ENCODE measurements at places on chromosomes 11 and 22.

- no peak for DNase-seq
These were observed 21.6 kb upstream of the KCNQ1OT1 start for GRCh38 chr11:2721210-2721916.

- DNase-seq: no peak
These were observed 16.6 kb downstream of the CAPRIN1 start for GRCh38 chr11:34068111-34068510.

- DNase-seq: no peak
These were observed 2.3 kb downstream of the TSPAN4 start for GRCh38 chr11:844693-845644.

DNA sequence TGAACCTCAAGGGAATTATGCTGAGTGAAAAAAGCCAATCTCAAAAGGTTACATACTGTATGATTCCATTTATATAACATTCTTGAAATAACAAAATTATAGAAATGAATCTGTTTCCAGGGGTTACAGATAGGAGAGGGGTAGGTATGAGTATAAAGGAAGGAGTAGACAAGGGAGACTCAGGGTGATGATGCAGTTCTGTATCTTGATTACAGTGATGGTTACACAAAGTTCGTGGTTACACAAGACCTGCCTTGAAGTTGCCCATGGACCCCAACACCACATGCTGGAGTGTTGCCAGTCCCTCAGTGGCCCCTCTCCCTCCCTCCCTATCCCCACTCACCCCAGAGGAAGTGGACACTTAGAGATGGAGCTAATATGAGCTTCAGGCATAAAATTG is 20.3 kb downstream of the STK33 start:
- DNase-seq: no peak

DNA sequence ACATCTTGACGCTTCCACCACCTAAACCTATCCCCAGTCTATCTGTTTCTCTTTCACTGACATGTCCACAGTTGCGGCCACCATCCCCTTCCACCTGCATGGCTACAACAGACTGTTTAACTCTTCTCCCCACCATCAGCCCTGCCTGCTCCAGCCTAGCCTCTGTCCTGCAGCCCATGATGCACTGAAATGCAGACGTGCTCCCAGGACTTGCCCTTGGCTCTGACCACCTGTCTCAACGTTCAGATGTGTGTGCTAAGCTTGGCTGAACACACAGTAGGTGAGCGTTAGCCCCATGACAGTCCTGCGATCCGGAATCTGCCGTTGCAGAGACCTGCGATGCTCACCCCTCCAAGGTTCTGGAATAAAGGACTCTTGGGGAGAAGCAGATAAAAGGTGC is 22.7 kb downstream of the CBX7 start:
- DNase-seq: no peak

- DNase-seq: no peak
These were observed 37.3 kb downstream of the FLI1 start for GRCh38 chr11:128731041-128731663.

- DNase-seq: no peak
These were observed 15.0 kb downstream of the ALKBH3 start for GRCh38 chr11:43895601-43896000.

GRCh38 chr22:24338726-24339451 is 68.3 kb downstream of the SPECC1L start:
- no peak for DNase-seq

DNA sequence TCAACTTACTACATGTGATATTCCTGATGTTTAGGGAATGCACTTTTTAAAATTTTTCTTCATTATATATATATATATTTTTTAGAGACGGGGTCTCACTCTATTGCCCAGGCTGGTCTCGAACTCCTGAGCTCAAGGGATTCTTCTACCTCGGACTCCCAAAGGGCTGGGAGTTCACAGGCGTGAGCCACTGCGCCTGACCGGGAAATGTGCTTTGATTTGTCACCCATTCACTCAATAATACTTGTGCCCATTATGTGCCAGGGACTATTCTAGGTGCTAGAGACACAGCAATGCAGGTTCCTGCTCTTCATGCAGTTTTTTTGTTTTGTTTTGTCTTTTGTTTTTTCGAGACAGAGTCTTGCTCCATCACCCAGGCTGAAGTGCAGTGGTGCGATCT is 56.1 kb upstream of the INCENP start:
- no peak for DNase-seq

DNA sequence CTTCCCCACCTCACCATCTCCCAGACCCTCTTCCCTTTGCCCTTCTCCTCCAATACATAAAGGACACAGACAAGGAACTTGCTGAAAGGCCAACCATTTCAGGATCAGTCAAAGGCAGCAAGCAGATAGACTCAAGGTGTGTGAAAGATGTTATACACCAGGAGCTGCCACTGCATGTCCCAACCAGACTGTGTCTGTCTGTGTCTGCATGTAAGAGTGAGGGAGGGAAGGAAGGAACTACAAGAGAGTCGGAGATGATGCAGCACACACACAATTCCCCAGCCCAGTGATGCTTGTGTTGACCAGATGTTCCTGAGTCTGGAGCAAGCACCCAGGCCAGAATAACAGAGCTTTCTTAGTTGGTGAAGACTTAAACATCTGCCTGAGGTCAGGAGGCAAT is 58.2 kb downstream of the TIMP3 start:
- no peak for DNase-seq

- DNase-seq: no peak
These were observed 2.4 kb downstream of the TIMP3 start for GRCh38 chr22:32803738-32804435.

DNA sequence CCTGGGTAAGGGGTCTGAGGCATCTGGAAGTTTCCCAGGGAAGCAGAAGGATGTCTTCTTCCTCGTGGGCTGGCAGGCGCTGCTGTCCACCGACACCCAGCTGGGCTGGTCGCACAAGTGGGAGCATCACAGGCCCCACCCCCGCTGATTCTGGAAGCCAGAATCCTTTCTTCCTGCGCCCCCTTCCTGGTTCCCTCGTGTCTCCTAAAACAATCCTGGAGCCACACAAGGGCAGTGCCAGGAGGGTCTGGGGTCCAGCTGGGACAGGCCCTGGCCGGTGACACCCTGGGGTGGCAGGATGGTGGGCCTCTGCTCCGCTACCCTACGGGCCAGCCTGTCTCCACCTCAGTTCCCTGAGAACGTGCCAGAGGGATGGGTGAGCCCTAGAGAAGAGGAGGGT is 4.2 kb downstream of the LSP1 start:
- no peak for DNase-seq

GRCh38 chr22:43345761-43346301 is 2.7 kb upstream of the SCUBE1 start:
- DNase-seq: no peak

- no peak for DNase-seq
These were observed 52.0 kb downstream of the KIRREL3 start for GRCh38 chr11:126948563-126948962.

DNA sequence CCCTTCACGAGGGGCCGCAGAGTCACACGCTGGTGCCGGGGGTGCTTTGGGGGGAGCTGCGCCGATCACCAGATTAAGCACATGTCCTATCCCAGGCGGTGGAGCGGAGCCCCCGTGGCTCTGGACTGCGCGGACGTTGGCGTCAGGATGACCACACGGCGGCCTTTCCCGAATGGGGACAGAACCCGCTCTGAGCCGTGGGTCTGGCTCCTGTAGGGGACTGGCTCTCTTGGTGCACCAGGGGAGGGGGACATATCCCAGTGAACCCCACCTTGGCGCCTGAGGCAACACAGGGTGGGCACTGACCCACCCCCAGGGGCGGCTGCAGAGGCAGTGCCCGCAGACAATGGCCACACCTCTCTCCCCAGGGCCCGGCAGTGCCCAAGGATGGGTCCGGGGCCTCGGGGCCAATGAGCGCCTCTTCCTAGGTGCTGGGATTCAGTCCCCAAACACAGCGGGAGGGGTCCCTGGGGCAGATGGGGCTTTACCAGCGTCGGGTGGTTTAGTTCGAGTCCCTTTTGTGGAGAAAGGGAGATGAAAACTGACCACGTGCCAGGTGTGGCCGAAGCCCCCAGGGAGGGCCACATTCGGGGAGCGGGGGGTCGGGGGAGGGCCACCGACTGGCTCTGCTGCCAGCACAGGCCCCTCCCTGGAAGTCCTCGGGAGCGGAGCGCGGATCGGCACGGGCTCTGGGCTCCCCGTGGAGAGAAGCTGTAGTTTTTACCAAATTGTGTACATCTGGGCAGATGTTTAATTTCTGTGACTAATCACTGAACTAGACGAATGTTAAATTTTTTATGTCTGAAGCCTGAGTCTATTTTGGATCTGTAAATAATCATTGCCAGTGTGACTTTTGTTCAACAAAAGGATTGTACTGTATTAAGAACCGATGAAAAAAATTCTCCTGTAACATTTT is 58.9 kb downstream of the GRAMD4 start:
- no peak for DNase-seq

- DNase-seq: no peak
These were observed 25.9 kb downstream of the APOBEC3H start for GRCh38 chr22:39122772-39123470.

- no peak for DNase-seq
These were observed 5.0 kb downstream of the FADS1 start for GRCh38 chr11:61811831-61812230.

DNA sequence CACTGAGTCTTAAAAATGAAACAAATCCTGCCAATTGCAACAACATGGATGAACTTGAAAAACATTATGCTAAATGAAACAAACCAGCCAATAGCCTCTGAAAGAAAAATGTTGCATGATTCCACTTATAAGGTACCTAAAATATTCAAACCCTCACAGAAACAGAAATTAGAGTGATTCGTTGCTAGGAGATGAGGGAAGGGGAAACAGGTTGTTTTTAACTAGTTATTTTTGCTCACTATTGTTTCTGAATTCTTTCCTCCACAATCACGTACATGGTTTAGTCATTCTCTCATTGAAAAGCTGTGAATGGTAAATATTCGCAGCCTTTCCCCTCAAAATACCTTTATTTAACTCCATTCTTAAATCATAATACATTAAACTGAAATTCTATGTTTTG is 14.0 kb upstream of the TYR start:
- no peak for DNase-seq

Data from stimulated activated CD4-positive, alpha-beta T cell treated with anti-CD3 and anti-CD28 coated beads, Interleukin-12 subunit alpha, Interleukin-12 subunit beta, amount 100 ng/mL, for 48 hours (primary cell).